Ascending aorta (tissue), 2 donors: ENCODE measurements at places on chromosomes 6 and 20. TPM values are rescaled to one million over a fixed set of nuclear protein-coding genes. Genes with fewer than 3 reads are reported as not detected.

Gene RBPJL
- total RNA-seq = not detected

Gene BPIFB2
- total RNA-seq = not detected

GRCh38 chr6:24974182-24975171 is 38.7 kb upstream of the RIPOR2 start:
- no peaks in the 10 kb centered on the region for H3K27me3 ChIP-seq
- no peaks in the 10 kb centered on the region for H3K4me1 ChIP-seq
- no peak overlapping the region for H3K27ac ChIP-seq
- H3K4me3 ChIP-seq = no peak overlapping the region
- DNase-seq = no peak
- H3K36me3 ChIP-seq = no peaks in the 10 kb centered on the region

DNA sequence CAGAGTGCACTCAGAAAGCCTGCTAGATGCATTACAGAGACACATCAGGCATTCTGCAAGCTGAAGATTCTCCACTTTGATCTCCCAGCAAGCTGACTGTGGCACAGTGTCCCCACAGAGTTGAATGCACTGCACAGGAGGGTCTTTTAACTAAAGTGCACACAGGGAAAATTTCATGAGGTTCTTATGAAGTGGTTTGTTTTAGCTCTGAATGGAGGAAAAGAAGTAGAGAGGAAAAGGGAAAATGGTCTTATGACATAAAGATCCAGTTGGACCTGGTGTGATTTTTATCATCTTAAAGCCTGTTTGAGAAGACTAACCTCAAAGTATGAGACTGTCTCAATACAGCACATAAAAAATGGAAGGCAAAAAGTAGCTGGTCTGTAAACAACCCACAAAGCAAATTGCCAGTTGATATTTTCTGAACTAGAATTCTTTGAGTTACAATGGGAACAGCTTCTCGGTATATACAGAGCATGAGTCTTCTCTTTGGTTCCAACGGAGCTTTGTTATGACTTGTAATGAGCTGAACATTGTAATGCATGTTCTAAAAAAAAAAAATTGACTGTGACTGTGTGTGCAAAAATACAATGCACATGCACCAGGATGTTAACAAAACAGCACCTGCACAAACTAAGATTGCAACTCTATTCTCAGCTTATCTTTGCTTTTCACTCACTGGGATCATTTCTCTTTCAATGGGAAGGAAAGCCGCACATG is 383.0 kb upstream of the ID4 start:
- no peaks in the 10 kb centered on the region for H3K27me3 ChIP-seq
- no peaks in the 10 kb centered on the region for H3K36me3 ChIP-seq
- DNase-seq = no peak
- H3K4me1 ChIP-seq = no peaks in the 10 kb centered on the region

Gene F13A1
- 91.9 TPM for total RNA-seq

Gene CASP8AP2
- total RNA-seq = 6.7 TPM
